Activated CD8-positive, alpha-beta T cell treated with anti-CD3 and anti-CD28 coated beads for 36 hours (primary cell): ENCODE measurements at places on chromosomes 3 and 15.

- no peak for DNase-seq
Measured at GRCh38 chr15:81905889-81906288, 139.9 kb downstream of the MEX3B start.

GRCh38 chr3:47641739-47642138, 63.1 kb upstream of the CSPG5 start:
- no peak for DNase-seq

GRCh38 chr15:69783211-69783610, 314.5 kb downstream of the TLE3 start:
- DNase-seq = no peak

DNA sequence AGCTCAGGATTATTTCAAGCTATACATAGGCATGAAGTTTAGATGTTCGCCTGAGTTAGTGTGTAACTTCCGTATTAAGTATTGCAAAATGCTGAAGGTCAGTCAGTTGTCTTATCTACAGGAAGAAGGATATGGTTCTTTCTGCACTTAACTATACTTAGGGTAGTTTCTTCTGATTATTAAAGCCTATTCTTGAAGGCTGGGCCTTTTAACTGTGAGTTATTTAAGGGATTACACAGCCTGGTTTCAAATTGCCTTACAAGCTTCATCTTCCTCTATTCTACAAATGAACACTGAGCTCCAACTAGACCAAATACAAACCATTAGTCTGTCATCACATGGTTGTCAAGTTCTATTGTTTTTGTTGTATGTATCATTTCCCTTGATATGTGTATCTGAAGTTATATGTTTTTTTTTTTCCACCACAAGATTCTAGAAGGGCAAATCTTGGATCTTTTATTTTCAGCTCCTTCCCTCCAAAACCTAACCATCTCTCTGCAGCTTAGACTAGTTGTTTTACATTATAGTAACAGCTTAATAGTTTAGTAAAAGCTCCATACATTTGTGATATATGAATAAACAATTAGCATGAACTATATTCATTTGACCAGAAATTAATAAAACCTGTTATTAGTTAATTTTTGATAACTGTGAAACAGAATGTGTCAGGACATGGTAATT, 272.9 kb upstream of the KCNMB2 start:
- DNase-seq = no peak

GRCh38 chr3:31077021-31077601, 182.7 kb upstream of the GADL1 start:
- DNase-seq = peak; percentile 53

DNA sequence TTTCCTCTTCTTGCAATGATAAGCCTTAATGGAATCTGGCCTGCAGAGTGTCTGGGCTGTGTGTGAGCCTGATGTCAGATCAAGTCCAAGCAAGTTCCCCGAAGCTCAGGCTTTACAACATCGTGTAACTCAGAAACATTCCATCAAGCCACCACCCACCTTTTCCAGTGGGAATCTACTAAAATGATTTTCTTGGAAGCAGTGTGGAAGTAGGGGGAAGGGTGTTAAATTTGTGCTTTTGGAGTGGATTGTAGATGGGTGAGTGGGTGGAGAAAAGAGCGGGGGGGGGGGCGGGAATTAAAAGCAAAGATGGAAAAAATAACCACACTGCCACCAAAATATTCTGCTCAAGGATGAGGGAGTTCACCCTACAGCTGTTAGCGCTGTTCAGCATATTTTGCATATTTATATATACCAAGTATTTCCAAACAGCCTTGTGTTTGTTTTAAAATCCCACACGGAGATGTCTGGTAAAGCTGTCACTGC, 53.6 kb downstream of the VGLL3 start:
- no peak for DNase-seq

DNA sequence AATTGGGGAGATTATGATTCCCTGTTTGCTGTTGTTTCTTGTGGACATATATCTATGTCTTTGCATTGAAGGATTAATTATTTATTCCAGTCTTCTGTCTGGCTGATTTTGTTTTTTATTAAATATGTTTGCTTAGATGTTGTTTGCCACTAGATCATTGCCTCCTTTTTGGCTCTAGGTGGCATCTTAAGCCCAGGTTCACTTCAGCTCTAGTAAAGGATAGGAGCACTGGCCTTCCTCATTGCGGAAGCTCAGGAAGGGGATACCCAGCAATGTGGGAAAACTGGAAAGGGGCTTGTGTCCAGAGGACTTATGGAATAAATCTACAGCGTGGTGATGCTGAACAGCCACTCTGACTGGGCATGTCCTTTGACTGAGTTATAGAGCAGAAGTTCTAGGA, 821.6 kb downstream of the PDCD6IP start:
- DNase-seq = no peak

DNA sequence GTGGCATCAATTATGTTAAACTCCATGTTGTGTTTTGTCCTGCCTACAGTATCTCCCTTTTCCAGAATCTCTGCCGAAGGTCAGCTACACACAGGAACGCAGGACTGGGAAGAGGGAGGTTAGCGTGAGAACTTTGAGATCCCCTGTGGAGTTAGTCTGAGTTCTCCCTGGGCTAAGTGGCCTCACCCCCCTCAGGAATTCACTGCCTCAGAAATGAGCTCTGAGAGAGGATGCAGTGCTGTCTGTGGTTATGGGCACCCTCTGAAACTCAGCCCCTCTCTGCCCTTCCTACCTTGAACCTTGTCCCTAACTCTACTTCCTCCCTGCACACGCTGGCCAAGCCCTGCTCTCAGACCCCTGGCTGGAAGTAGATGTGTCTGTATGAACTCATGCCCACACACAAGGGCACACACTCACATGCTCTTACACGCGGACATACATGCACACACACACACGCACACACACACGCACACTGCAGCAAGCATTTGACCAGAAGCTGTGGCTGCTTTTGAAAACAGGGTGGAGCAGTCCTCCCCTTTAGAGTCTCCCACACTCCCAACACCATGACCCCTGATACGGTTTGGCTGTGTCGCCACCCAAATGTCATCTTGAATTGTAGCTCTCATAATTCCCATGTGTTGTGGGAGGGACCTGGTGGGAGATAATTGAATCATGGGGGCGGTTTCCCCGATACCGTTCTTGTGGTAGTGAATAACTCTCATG, 5.3 kb upstream of the VIPR1 start:
- DNase-seq = no peak

GRCh38 chr3:33636125-33636850, 81.8 kb downstream of the CLASP2 start:
- no peak for DNase-seq

GRCh38 chr3:12040902-12041301, 36.7 kb downstream of the SYN2 start:
- DNase-seq = no peak

DNA sequence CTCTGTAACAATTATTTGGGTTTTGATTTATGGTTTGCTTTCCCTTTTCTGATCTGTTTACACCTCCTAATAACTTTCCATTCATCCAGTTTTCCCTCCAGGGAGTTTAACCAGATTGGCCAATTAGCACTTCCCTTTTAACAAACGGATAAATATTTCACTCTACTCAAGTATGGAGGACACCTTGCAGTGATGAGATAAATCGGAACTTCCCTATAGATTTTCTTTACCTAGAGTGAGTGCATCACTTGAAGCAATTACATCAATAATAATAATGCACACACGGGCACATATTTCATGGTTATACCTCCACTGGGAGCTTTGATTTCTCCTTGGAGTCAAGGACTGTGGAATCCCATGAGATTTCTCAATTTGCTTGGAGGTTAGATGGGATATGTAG, 239.1 kb upstream of the CFAP20DC start:
- DNase-seq = no peak

DNA sequence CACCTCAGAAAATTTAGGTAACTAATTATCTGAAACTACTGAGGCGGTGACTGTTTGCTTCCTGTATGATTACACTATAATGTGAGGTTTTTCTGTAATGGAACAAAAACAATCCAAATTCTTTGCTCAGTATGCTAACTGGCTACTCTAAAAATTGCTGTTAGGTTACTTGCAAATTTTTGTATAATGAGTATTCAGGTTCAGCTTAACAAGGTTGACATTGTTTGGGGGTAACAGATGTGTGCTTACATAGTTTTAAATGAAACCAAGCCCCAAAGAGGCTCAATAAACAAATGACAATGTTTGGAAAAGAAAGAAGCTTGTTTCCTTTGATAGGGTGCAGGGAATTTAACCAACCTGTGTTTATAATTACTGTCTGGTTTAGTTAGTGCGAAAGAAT, 414.5 kb upstream of the MDFIC2 start:
- no peak for DNase-seq

DNA sequence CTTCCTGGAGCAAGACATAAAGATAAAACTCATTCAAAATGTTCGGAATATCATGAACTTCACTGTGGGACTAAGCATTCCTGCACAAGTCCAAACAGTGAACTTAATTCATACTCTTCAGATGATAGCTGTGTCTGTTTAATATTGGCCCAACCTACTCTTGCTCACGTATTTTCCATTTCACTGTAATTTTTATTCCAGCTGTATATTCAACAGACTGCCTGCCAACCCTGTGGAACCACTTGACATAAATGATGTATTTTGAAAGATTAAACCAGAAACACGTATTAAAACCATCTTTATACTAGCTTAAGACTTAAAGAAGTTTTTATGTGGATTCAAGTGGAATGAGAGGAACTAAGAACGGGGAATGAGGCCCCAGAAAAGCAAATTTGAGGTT, 172.5 kb downstream of the TMEM108 start:
- no peak for DNase-seq

DNA sequence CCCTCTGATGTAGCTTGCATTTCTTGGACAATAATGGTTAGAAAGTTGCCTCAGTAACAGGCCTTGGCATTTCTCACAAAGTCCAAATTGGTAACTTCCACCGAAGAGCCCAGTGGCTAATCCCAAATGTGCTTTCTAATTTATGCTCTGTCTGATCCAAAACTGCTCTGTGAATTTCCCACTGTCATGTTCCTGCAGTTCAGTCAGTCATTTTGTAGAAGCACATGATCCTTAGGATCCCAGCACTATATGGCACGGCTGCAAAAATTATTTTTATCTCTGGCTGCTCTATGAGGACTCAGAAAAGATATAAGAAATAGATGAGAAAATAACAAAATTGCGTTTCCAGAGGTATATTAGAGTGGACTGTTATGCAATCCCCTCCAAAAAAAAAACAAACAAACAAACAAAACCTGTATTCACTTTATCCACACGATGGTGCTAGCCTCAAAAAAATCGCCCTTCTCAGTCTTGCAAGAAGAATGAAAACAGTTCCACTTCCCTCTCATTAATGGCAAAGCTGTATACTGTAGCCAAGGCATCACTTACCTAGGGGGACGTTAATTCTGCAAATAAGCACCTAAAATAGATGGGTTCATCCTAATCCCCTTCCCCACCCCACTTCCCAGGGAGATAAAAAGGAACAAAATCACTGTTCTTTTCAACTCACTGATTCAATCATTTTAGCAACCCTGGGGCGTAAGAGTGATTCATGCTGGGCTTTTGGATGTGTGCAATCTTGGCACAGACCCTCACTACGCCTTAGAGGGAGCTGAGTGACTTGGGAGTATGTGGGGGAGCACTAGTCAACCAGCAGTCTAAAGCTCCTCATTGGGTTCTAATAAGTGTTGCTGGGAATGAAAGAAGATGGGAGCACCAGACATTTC, 61.3 kb downstream of the TMCO5A start:
- no peak for DNase-seq

DNA sequence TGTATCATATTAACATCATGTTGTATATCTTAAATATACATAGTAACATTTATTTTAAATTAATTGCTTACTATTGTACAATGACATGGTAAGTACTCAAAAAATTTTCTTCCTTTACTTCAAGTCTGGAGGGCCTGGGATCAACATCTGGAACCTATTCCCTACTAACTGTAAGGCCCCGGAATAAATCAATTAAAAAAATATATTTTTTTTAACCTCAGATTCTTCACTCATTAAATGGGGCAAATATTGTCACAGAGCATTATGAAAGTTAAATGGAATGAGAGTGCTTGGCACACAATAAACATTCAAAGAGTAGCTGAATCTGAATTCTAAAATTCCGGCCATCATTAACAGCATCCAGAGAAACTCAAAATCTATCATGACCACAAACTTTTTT, 16.5 kb downstream of the GSK3B start:
- no peak for DNase-seq

- DNase-seq = no peak
Measured at GRCh38 chr3:168154089-168154488, 58.4 kb upstream of the GOLIM4 start.

GRCh38 chr3:143653493-143653892, 194.8 kb downstream of the SLC9A9 start:
- no peak for DNase-seq

DNA sequence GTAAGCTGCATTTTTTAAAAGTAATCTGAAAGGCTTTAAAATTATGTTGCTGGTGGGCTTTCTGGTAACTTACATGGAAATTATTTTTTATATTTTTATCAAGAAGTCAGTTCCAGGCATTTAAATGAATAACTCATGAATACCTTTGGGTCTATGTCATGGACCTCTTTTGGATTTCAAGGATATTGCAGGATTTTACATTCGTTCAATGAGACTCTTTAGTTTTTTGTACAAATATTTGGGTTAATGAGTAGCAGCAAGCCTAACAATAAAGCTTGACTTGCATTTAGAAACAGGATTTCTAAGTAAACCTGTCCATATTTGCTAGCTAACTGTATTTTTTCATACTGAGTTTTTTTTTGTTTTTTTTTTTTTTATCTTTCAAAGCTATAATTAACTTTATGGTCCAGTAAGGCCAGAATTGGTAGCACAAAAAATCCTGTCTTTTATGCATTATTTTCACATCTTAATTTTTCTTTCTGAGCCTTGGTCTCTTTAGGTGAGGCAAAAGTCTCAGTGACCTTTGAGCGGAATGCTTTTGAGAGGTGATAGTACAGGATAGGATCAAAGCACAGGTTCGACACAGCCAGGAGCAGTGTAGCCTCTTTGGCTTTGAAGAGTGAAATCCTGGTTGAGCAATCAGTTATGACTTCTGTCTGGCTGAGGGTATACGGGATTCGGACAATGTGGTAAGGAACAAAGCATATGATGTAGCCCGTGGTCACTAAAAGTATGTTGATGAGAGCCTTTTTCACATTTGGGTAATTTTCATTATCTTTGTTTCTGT, 4.8 kb downstream of the GPR171 start:
- no peak for DNase-seq

DNA sequence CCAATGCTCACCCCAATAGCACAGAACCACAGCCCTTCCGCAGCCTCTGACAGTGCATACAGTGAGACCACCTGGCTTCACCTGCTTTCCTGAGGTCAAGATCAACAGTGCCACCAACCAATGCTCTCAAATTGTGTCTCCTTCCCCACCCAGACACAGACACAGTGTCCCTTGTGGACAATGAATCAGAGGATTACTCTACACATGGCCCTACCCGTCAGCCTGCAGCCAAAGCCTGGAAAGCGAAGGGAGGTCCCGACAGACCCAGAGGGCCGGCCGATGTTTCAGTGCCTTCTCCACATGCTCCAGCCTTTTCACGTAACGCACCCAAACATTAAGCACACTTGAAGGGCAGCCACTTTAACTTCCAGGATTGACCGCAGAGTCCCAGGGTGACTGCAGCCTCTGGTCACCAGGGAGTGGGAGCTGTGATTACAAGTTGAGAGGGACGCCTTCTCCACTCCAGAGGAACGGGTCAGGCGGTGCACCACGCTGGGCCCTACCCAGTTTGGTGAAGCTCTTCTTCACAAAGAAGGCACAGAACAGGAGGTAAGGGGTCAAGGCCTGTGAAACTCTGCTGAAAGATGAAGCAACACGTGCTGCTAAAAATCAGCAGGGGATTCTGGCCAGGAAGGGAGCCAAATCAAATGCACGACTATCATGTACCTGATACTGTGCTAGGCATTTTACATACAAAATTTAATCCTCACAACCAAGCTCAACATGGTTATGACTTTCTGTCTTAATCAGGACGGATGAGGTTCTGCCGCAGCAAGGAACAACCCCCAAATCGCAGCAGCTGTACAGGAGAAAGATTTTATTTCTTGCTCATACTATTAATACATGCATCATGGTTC, 17.2 kb downstream of the KLHL25 start:
- no peak for DNase-seq
